ENCODE measurements at places on chromosomes 2 and 18.
A peak's percentile ranks its signal among the peaks of the same experiment; 100 is the strongest.

DNA sequence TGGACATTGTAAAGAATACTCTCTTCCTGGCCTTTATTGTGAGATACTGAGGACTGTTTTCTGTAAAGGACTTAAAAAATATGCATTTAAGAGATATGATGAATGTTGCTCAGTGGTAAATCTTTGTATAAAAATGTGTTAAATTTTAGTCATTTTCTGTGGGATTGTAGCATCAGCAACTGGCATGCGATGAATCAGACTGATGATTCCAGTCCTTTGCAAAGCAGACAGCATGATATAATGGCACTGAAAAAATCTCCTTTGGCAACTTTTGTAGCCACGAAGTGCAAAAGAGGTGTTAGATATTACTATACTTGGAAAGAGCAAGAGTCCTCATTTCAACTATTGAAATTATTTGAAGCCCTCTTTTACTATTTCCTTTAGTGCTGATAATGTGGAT, 678.7 kb downstream of the PLCL1 start:
- no peak for DNase-seq

DNA sequence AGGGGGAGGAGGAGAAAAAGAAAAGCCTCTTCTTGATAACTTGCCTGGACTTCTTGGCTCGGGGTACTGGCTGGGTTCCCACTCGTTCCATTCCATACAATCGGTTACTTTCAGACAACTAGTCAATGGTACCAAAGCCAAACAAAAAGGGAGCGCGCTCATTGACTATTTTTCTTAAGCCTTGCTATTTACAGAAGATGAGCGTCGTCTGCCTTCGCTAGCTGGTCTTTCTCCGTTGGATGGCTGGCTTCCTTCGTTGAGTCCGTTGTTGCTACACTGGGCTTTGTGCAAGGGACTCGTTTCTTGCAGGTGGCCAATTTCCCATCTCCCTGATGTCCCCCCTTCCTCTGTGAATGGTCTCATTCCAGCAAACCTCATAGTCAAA, 260.4 kb downstream of the ZNF516 start:
- no peak for DNase-seq

- DNase-seq, result no peak
Measured at GRCh38 chr2:43537137-43537536, 58.7 kb downstream of the THADA start.

DNA sequence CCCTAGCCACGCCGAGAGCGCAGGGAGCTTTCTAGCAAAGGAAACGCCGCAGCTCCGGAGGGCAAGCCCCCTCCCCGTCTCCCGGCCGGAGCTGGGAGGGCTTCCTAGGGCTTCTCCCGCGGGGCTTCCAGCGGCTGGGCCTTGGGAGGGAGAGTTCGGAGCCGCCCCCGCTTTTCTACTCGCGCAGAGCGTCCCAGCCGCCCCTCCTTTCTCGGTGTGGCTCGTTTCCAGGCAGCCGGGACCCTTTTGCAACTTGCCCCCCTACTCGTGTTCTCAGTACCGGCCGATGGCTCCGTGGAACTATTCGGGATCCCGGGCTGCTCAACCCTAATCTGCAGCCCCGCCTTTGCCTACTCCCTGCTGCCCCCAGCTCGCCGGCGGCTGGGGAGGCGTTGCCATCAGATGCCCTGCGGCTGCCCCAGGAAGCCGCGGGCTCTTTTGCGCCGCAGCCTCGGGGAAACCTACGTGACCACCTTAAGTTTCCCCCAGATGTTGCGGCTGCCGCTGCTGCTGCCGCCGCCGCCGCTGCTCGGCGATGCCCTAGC, 1.5 kb upstream of the NR4A2 start:
- peak; percentile 57 for DNase-seq

- DNase-seq, result no peak
Measured at GRCh38 chr2:143528021-143528420, 398.8 kb downstream of the ARHGAP15 start.

DNA sequence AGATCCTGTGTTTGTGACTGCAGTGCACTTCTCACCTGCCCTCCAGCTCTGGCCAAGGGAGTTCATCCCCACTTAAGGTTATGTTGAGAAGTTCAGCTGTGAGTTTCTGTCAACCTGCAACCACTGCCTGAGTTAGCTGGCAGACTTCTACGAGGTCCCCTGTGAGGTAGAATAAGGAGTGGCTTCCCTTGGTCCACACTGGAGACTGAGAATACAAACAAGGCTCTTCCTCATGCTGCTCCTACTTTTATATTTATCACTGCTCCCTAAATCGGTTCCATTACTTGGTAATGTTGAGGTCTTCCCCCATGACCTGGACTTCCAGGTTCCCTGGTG, 353.2 kb upstream of the CWC22 start:
- DNase-seq, result no peak

DNA sequence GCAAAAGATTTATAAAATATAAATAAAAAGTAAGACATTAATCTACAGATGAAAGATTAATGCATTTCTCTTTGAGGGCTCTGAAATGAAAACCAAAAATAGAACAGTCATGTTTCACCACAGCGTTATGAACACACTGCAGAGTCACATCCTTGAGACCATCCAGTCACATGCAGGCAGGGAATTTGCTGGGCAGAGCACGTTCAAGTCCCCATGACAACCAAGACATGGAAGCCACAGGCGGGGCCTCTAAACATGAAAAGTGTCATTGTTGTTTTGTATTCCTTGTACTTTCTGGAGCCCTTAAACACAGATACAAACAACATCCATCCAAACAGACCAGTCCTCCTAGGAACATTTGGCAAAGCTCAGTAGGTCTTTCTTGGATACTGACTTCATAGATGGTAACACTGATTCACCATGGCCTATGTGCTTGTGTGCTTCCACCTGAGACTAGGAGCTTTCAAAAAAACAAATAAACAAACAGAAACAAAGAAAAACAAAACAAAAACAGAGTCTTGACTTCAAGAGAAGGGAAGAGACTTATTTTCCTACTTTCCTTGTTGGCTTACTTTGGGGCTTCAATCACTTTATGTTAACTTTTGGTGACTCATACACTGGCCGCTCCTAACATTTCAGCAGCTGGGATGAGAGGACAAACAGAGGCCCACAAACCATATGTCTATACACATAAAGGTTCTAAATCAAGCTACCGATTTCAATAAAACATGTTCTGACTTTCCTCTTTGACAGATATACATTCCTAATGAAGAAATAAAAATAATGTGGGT, 99.5 kb upstream of the CCDC85A start:
- no peak for DNase-seq

DNA sequence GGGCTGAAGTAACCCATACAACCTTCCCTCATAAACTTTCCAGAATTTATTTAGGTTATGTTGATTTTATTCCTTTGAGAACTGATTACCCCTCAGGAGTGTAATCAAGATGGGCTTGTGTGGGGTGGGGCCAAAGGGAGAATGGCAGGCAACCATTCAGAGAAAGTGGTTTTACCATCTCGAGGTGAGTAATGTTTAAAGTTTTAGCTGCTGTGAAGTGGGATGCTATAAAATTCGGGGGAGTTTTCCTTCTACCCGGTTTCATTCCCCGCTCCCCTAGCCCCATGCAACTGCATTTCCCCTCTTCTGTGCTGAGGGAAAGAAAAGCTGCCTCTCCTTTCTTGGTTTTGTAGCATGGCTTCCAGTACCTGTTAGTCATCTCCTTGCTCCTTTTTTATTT, 34.7 kb downstream of the MAP4K4 start:
- DNase-seq, result no peak

DNA sequence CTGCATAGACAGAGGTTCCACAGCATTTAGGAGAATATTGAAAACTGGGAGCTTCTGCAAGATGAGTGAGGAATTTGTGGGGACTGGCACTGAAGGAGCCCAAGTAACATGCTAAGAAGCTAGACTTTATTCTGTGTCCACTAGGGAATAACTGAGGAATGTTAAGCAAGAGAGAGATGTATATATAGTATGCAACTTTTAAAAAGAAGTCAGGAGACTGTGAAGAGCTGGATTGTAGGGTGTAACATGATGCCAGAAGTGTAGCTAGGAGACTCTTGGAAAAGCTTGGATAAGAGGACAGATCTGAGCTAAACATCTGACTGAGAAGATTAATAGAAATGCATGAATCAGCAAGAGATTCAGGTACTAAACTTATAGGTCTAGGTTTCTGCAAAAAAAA, 270.6 kb upstream of the MMADHC start:
- DNase-seq, result no peak

DNA sequence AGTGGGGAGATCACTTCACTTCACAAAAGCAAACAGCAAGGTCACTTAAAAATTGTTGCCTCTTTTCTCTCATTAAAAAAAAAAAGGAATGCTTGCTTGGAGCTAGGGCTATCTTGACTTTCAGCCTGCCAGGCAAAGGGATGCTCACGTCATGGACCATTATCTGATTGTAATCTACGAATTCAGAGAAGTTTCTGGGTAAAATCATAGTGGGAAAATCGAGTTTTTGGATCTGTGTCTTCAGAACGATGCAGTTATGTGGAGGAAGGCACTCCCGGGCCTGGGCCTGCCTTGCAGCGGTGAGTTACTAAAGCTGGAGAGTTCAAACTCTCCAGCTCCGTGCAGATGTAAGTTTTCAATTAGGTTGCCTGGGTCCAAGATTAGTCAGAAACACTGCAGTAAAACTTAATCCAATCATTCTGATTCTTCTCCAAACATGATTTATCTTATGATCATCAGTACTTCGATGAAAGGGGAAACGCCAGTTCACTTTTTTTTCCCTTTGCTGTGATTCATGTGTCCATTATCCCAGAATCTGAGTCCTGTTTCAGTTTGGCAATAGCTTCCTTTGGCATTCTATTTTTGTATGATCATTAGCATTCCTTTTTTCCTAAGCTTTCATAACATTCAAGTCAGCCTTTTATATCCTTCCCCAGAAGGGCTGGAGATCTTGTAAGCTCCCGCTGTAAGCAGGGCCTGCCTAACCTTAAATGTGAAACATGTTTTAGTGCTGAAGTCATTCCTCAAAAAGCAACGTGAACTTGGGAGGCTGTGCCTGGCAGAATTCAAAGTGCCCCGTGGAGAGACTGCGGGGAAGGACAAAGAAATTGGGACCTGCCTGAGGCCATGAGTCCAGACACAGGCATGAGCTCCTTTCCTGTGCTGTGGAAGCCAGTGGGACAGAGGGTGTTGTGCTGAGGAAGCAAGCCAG, 119.3 kb upstream of the TWIST2 start:
- DNase-seq, result no peak

GRCh38 chr2:105114551-105114950, 76.7 kb downstream of the MRPS9 start:
- peak; percentile 80 for DNase-seq

- DNase-seq, result no peak
Measured at GRCh38 chr2:172896661-172897081, 161.0 kb downstream of the RAPGEF4 start.

DNA sequence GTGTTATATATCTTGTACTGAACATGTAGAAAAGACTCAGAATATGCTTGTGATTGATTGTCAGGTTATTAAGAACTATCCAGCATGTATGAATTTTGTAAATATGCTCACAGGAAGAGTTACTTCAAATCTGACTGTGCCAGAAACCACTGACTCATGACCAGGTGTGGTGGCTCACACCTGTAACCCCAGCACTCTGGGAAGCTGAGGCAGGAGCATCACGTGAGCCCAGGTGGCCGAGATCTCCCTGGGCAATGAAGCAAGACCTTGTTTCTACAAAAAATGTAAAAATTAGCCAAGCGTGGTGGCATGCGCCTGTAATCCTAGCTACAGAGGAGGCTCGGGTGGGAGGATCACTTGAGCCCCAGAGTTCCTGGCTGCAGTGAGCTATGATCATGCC, 126.6 kb downstream of the COMMD1 start:
- no peak for DNase-seq

GRCh38 chr18:32771169-32771751, 1.6 kb downstream of the KLHL14 start:
- DNase-seq, result peak; percentile 35

- no peak for DNase-seq
Measured at GRCh38 chr2:183162362-183162761, 38.1 kb downstream of the NUP35 start.

DNA sequence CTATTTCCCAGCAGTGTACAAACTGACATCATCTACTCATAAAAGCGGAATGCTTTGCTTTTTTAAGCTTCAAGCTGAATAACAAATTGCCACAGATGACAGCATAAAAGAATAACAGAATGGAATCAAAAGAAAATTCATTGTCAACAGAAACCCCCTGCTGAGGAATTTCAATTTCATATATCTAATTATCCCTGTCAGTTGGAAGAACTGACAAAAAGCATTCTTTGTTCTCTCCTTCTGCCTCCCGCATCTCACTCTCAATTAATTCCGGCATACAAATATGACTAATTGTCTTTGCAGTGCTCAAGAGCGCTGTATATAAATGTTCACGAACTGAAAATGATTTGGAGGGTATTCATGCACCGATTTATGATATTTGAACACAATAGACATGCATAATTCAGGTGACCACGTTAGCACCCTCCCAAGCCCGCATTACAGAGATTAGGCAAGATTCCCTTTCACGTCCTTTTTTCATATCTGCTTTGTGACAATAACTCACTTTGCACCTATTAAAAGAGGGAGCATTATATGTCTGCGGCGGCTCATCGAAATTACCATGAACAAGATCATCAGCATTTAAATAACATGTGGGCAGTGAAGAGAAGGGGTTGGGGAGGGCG, 277.7 kb upstream of the SALL3 start:
- DNase-seq, result no peak

DNA sequence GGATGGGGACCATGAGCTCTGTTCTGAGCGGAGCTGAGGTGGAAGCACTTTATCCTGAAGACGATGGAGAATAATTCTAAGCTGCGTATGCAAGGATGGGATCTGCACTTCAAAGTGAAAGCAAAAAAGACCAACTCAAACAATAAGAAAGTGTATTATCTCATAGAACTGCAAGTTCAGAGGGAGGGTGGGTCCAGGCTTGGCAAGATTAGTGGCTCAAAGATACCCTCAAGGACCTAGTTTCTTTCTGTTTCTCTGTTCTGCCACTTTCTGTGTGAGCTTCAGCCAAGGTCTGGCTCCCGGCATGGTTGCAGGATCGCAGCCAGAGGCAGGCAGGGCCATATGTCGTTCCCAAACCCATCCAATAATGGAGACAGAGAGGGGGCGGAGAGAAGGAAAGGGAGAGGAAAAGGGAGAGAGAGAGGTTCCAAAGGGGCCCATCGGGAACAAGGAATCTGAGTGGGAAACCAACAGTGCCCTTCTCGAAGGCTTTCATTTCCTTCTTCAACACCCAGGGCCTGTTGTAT, 169.2 kb upstream of the NCK2 start:
- no peak for DNase-seq

DNA sequence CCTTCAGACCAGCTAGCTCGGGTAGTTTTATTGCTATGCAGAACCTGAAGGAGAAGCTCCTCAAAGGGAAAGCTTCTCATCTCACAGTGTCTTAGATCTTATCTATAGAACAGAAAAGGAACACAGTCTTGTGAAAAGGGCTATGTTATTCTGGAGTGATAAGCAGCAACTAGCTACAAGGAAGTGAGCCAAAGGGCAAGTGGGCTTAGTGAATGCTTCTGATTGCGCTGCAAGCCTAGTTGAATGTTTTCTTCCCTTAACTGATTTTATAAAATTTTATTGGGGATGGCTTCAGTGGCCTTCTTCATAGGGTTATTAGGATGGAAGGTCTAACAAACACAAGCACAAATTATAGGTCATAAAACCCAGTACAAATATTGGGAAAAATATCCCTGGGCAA, 400.1 kb downstream of the PARD3B start:
- no peak for DNase-seq

Data from RKO (cell line).